ENCODE measurements at places on chromosomes 6 and 20.
A peak's percentile ranks its signal among the peaks of the same experiment; 100 is the strongest.

GRCh38 chr6:87182940-87183339 lies 27.6 kb downstream of the ZNF292 start:
- DNase-seq, result no peak

GRCh38 chr6:45104429-45104828 lies 223.7 kb upstream of the RUNX2 start:
- no peak for DNase-seq

GRCh38 chr6:148682990-148683389 lies 63.8 kb upstream of the UST start:
- no peak for DNase-seq

GRCh38 chr6:6635291-6635690 lies 46.8 kb downstream of the LY86 start:
- no peak for DNase-seq

- DNase-seq, result peak; percentile 24
Measured at GRCh38 chr6:1382331-1382882, 7.0 kb upstream of the FOXF2 start.

GRCh38 chr6:37449984-37450383 lies 17.0 kb downstream of the CMTR1 start:
- no peak for DNase-seq

GRCh38 chr6:43509984-43510826 lies at the start of gene LRRC73:
Gene LRRC73, minus strand, starts transcription at chr6:43510346. Its CDS starts 561 bp downstream, at chr6:43509785.
- DNase-seq, result peak; percentile 96

DNA sequence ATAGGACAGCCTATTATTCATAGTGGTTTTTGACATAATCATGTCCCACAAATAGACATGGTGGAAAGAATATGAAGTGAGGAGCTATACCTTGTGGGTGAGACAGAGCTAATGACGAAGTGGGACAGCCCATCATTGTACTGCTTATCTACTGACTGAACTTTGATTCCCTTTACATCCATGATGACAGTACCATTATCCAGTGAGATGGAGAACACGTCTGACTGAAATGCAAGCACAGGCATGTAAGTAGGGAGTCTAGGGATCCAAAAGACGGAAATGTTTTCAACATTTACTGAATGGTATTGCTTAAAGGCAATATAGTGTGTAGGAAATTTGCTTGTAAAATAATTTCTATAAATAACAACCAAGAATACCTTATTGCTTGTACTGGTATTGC lies 43.5 kb downstream of the FAM229B start:
- DNase-seq, result no peak

DNA sequence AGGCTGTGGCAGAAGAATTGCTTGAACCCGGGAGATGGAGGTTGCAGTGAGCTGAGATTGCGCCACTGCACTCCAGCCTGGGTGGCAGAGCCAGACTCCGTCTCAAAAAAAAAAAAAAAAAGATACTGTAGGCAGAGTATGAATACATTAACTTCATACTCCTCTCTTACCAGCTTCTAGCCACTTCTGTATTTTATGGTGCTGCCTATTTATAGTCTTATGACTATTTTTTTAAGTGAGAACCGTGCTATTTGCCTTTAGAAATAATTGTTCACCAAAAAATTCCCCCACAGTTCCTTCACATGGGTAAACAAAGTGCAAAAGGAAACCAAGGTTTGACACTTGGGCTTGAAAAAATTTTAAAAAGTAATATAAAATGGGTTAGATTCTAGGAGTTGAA lies 1.5 kb upstream of the SNRNP48 start:
- no peak for DNase-seq

DNA sequence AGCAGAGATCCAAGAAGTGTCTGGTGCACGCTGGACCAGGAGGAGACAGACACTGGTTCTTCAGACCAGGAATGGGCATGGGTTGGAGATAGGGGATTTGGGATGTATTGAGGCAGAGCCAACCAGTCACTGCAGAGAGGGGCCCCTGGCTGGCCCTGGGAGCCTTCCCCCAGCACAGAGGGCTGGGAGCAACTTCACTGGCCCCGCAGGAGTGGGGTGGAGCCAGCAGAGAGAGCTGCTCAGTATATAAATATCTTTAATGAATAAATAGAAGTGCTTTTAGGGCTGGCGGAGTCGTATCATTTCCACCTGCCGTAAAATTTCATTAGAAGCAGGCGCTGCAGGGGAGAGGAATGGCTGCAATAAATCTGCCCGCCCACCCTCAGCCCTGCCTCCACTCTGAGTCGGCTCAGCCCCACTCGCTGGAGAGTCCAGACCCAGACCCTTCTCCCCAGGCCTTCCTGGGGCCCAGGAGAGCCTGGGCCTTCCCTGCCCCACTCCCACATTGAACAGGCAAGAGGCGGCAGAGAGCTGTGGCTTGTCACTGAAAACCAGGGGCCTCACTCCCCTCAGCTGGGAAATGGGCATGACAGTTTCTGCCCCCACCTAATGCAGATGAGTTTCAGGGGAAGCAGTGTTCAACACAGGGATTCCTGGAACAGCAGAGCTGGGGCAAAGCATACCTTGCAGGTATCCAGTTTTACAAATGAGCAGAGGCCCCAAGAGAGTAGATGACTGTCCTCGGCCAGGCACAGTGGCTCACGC lies 23.9 kb upstream of the VSTM2L start:
- no peak for DNase-seq

- DNase-seq, result peak; percentile 94
Measured at GRCh38 chr6:41682056-41682477, 43.8 kb downstream of the MDFI start.

DNA sequence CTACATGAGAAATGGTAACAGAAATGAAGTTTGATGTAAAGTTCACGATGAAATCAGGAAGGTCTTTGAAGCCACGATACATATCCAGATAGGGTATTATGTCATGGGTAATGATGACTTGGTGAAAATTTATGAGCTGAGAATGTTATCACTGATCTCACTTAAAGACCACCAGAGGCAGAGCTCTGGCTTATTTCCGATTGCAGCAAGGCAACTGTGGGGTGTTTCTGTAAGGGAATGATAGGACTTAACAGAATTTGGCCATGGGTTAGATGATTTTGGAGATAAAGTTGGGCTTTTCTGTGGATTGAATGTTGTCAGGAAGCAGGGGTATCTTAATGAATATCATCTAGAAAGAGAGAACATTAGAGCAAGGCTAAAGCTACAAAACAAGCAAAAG lies 508.4 kb downstream of the HDGFL1 start:
- no peak for DNase-seq

DNA sequence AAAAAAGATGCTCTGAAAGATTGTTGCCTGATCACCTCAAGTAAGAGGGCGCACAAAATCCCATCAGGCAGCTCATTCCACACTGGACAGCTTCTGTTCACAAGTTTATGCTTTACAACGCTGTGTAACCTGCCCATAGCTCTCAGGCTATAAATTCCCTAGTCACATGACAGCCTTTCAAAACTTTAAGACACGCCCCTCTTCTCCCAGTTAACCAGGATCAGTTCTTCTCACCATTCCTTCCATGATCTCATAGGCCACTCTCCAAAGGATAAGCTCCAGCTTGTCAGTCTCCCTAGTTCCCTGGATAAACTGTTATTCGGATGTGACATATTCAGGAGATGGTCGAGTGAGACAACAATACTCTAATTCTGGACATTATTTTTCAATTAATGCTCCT lies 15.0 kb downstream of the ADNP start:
- no peak for DNase-seq

DNA sequence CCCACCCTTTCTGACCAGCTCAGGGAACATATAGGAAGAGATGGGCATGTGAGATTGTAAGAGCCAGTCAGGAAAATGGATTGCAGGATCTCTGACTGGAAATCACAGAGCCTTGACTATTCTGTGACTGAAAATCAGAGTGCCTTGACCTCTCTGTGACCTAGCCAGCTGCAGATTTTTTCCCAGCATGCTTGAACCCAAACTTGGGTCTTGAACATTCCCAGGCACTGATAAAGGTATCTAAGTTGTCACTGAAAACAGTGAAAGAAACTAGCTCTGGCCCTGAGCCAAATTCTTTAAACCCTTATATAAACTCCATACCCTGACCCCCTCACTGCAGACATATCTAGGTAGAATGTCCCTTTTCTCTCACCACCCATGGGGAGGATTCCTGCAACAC lies 2.3 kb upstream of the ZNF165 start:
- DNase-seq, result no peak

DNA sequence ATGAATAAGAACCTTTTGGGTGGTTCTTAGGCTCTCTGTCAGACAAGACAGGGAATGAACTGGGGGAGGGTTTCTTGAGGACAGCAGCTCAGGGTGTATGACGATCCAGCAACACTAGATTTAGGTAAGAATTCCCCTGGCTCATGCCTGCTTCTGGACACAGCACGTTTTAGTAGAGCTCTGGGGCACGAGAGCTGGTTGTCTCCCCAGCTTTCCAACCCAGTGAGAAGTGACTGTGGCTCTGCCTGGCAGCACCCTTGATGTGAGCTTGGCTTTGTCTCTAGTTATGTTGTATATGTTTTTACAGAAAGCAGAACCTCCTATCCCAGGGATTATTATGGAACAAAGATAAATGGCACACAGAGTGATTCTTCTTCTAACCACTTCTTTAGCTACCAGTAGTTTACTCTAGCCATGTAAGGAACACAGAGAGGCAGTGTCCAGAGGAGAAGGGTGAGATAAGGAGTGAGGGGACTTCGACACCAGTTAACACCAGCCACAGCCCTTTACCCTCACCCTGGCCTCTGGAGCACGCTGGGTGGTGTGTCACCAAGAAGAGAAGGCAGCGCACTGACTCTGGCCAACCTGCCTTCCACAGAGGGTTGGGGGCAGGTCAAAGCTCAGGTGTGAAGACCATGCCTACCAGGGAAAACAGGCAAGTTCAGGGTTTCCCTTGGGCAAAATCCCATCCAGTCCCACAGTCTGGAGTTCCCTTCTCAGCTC lies 3.9 kb downstream of the APOBEC2 start:
- DNase-seq, result no peak

- DNase-seq, result no peak
Measured at GRCh38 chr20:25622450-25623224, 1.2 kb downstream of the NANP start.

DNA sequence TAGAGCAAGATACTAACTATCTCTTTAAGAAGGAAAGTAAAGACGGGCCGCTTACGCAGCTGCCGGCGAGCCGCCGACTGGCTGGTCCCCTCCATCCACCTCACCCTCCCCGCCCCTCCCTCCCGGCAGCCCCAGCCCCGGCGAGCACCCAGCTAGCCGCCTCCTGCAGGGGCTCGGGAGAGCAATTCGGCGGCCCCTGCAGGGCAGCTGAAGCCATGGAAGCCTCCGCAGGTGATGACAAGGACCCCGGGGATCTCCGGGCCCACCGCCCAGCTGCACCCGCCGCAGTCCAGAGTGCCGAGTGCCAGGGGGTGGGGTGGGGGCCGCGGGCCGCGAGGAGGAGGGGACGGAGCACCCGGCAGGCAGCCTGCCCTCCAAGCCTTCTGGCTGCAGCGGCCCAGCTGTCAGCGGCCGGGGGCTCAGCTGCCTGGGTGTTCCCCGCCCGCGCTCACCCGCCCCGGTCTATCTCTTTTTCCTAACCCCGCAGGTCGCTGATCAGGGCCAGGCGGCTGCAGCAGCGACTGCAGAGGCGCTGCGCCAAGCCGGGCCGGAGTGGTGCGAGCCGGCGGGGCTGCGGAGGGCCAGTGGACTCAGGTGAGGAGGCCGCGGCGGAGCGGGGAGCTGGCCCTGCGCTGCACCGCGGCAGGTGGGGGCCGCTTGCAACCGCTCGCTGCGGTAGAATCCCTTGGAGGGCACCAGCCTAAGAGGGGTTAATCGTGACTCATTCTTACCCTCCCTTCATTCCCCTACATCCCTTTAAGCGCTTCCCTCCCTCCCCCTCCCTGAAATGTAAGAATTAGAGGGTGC lies at the start of gene SNPH:
Gene SNPH, plus strand, starts transcription at position 128 of the 807 bp plus-strand sequence. CDS start 29,946 bp downstream, outside the sequence.
- peak; percentile 72 for DNase-seq

- no peak for DNase-seq
Measured at GRCh38 chr20:1041845-1042390, 39.8 kb upstream of the RSPO4 start.

- no peak for DNase-seq
Measured at GRCh38 chr6:108581237-108581931, 20.7 kb downstream of the FOXO3 start.

- DNase-seq, result no peak
Measured at GRCh38 chr6:6397842-6398241, 77.4 kb upstream of the F13A1 start.

- no peak for DNase-seq
Measured at GRCh38 chr6:25312703-25313102, 33.5 kb downstream of the CARMIL1 start.

GRCh38 chr6:111850295-111850937 lies 22.8 kb downstream of the FYN start:
- DNase-seq, result no peak

DNA sequence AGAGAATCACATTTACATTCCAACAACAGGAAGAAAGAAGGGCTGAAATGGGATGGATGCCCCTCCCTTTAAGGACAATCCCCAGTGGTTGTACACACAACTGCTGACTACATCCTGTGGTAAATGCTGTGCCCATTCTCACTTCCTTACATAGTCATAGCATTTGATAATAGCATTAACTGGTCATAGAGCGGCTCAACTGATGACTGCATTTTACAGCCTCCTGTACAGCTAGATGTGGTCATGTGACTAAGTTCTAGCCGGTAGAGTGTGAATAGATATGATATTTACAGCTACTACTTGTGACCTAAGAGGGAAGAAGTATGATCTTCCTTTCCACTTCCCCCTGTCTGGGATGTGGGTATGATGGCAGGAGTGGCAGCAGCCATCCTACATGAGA lies 24.7 kb downstream of the KCNK17 start:
- no peak for DNase-seq

DNA sequence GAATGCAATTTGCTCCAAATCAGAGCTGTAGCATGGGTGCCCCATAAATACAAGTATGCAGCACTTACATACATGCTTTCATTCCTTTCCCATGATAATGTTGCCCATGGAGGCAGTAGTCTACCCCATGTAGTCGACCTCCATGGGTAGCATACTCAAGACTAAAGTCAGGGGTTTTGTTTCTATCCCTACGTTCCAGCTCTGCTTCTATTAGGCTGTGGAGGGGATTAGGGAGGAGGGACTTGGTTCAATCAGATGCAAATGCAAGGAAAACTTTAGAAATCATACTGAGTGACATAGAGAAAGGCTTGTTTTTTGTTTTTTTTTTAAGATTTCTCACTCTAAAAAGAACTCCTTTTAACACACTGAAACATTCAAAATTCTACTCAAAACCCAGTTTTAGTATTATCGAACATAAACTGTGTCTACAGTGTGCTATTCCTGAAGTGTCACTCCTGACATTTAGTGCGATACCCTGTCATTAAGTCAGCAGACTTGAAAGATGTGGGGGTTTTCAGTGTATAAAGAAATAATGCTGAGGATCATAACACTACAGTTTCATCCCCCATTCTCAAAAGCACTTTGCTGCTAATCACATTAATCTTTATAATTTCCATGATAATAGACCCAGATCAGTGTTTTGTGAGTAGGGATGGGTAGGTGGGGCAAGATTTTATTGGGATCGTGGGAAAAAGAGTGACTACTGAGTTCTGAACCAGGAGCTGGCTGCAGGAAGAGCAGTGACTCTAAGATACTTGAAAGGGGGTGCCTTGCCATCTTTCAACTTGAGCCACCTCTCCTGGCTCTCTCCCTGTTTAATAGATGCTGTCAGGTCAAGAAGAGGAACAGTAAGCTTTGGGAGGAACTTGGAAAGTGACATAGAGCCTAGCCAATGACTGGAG lies 40.4 kb upstream of the SCML4 start:
- no peak for DNase-seq

GRCh38 chr6:130513770-130514169 lies 148.0 kb downstream of the TMEM200A start:
- no peak for DNase-seq

- no peak for DNase-seq
Measured at GRCh38 chr20:36688630-36689029, 42.6 kb upstream of the SLA2 start.
